A549 treated with ZK216348 at 1 μM for 4 hours (cell line): ENCODE measurements at places on chromosomes 2 and 18. TPM values are rescaled to one million over a fixed set of nuclear protein-coding genes. Genes with fewer than 3 reads are reported as not detected.

L3MBTL4 gene
- total RNA-seq, result not detected in 5 replicates

IL36RN gene
- total RNA-seq, result 0.06 to 0.13 TPM in 2 of 5 replicates, not detected in the others

CFC1 gene
- not detected in 5 replicates for total RNA-seq

IL36B gene
- total RNA-seq, result 0.15 to 0.37 TPM in 2 of 5 replicates, not detected in the others

SRD5A2 gene
- total RNA-seq, result 0.04 to 0.06 TPM (median 0.06 TPM) in 3 of 5 replicates, not detected in the others
